Fibroblast of skin of right biceps (primary cell): ENCODE measurements at places on chromosomes 4 and X.

DNA sequence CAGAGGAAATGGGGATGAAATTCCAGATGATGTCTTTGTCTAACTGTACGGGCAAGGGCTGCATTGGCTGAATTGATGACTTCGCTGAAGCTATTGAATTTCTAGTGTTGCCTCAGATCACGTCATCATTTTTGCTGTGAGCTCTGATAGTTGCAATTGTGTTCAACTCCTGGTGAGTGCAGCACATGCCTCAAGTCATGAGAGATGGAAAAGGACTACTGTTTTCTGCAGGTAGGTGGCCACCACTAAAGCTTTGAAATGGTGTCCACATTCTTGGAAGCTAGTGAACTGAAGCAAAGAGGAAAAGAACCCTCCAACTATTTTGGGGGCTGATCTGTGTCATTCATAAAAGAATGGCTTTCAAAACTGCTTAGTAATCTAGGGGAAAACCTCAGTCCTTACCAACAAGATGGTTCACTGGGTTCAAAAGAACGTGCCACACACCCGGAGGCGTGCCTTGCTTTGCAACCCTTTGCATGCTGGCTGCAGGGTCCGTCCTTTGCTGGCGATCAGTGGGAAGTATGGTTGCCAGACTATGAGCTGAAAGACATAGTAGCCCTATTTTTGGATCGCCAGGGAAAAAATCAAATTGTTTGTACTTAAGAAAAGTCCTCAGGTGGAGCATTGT, 88.1 kb upstream of the STOX2 start:
- DNase-seq: no peak

GRCh38 chrX:50117476-50117875, 83.3 kb downstream of the AKAP4 start:
- DNase-seq: no peak

GRCh38 chr4:152896811-152897210, 39.3 kb upstream of the FHDC1 start:
- DNase-seq: peak; percentile 38

DNA sequence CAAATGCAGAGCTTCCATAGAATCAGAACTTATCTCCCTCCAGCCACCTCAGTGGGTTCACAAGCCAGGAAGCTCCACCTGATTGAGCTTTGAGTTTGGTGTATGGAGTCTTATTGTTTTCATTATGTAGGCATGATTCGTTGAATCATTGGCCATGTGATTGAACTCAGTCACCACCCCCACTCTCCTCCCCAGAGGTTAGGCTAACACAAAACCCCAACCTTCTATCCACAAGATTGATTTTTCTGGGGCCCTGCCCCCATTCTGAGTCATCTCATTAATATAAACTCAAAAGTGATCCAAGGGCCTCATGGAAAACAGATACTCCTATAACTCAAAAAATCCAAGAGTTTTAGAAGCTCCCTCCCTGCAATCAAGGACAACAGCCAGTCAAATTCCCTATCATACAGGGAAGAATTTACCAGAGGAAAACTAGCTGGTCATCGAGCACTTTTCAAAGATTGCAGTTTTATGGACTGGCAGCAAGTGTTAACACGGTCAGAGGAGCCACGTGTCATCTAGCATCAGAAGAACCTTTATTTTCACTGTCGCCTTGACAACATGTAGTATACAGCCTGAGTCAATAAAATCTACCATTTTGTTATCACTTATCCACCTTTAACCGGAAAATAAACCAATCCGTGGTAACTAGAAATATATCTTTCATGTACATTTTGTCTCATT, 35.9 kb upstream of the GUCY1B1 start:
- DNase-seq: peak; percentile 84

- no peak for DNase-seq
Observed at GRCh38 chr4:41512596-41512995, 25.4 kb upstream of the LIMCH1 start.

- DNase-seq: no peak
Observed at GRCh38 chr4:40301603-40302002, 33.5 kb upstream of the CHRNA9 start.

- DNase-seq: peak; percentile 94
Observed at GRCh38 chr4:156677131-156677531, 294.5 kb downstream of the PDGFC start.

GRCh38 chrX:123878252-123878721, 18.4 kb downstream of the XIAP start:
- peak; percentile 53 for DNase-seq

DNA sequence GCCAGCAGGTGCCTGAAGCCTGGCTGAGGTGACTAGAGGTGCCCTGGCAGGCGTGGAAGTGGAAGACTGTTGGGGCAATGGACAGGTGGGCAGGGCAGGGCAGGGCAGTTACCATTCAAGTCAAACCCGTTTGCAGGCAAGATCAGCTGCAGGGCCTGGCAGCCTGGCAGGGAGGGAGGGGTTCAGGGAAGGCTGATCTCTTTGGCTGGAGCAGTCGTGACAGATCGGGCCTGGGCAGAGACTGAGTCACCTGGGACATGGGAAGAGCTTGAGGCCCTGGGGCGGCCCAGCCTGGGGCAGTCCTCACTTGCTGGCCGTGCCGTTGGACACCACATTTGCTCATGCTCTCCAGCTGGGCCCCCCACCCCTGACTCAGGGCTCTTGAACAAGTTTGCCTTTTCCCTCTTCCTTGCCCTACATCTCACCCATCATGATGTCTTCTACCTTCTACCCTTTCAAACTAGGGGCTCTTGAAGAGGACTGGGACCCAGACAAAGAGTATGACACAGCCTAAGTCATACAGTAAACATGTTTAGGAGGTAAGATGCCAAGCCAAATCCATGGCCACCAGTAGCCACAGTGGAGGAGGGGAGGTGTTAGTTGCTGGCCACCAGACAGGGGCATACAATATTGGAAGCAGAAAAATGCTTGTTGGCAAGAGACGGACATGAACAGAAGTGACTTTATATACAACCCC, 2.0 kb upstream of the ZNF185 start:
- no peak for DNase-seq

- DNase-seq: no peak
Observed at GRCh38 chr4:14023896-14024295, 396.4 kb upstream of the BOD1L1 start.

DNA sequence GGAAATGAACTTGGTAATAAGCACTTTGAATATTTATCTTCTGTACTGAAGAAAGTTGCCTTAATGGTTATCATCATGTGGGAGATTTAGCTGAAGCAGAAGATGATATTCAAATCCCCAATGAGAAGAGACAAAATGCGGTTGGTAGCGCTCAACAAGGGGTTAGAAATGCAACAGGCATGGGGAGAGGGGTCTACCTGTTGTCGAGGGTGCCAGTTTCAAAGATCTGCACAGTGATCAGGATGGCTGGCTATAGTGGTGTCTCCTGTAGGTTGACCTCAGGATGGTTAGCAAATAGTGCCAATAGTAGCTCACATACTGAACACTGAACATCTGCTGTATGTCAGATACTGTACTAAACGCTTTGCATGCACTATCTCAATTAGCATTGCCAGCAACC, 7.0 kb upstream of the HS6ST2 start:
- no peak for DNase-seq

DNA sequence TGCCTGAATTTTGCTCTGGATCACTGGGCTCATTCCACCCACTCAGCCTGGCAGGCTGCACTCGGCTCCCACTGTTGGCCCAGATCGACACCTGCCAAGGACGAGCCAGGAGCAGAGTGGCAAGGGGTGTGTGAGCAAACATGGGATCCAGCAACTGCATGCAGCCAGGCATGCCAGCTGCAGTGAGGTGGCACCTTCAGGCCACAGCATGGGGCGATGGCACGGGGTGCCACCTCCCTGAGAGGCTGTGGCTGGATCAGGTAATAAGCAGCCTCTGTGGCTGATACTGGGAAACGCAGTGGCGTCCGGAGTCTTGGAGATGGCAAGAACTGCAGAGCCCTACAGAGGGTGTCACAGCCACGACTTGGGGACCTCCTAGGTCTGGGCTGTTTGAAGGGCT, 244.5 kb upstream of the FSTL5 start:
- no peak for DNase-seq

GRCh38 chrX:133185938-133186337, 32.2 kb downstream of the TFDP3 start:
- no peak for DNase-seq

DNA sequence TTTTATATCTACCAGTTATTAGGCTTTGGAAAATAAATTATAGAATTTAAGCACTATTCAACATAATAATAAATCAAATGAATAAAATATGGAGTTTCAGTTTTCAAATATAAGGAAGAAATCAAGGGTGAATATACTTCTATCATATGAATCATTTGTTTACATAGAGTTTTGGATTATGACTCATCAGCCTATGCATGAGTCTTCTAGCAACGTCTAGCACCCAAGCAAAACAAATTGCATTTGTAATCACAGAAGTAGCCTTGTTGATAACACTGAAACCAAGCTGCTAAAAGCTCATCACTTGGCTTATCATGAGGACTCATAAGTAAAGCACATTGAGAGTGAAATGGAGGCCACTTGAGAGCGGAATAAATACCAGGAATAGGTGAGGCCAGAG, 434.6 kb downstream of the PCDH11X start:
- DNase-seq: no peak

DNA sequence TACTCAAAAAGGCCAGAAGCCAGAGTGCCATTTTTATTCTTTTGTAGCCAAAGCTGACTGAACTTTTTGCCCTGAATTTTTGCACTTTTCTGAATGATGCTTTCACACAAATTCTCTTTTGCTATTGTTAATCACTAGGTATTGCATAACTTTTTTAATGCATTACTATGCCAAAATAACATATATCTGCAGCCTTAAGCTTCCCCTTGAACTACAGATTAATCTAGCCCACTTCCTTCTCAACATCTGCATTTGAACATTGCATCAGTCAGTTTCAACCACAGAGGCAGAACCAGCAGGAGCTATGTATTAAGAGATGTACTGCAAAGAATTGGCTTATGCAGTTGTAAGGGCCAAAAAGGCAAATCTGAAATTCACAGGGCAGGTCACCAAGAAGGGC, 197.6 kb upstream of the GYPA start:
- peak; percentile 36 for DNase-seq

DNA sequence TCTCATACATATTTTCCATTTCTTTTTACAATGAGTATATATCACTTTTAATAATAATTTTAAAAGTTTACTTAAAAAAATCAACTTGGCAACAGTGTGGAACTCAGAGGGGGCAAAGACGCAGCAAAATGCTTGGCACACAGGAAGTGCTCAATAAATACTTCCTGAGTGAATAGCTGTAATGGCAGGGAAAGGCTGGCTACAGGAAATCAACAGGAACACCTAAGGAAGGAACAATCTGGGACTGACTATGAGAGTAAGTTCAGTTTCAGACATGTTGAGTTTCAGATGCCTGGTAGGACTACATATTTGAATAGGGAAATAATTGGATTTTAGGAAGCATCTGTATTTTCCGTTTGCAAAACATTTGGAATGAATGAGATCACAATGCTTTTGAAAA, 137.6 kb downstream of the SCLT1 start:
- no peak for DNase-seq

GRCh38 chrX:22320236-22320873, 47.6 kb downstream of the CBLL2 start:
- DNase-seq: no peak

- DNase-seq: no peak
Observed at GRCh38 chr4:91746551-91746950, 557.2 kb upstream of the GRID2 start.

DNA sequence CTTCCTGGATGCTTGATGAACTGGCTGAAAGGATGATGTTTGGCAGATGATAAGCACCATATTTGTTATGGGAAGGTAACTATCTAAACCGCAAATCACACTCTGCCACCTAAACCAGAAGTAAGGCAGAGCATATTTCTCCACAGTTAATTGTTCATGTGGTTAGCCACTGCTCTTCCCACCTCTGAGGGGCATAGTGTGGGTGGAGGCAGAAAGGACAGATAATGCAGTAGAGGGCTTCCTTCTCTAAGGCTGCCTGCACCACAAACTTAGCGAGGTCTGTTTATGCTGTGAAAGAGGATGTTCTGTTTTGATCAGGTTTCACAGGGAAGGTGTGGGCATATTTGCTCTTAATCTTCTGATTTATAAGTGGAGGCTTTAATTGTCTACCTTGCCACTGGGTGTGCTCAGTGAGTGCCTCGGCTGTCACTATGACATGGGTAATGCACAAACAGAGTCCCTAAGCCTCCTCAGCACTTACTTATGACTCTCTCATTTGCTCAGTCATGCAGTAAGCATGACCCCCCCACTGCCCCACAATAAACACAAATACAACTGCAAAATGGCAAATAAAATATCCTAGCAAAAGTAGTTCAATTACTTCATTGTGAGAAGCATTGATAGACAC, 401.0 kb downstream of the TMA16 start:
- DNase-seq: no peak

- peak; percentile 73 for DNase-seq
Observed at GRCh38 chrX:130347321-130347720, 7.6 kb downstream of the SLC25A14 start.

- no peak for DNase-seq
Observed at GRCh38 chr4:38923746-38924145, 56.1 kb downstream of the FAM114A1 start.

GRCh38 chr4:40173470-40173875, 23.4 kb upstream of the RHOH start:
- no peak for DNase-seq

DNA sequence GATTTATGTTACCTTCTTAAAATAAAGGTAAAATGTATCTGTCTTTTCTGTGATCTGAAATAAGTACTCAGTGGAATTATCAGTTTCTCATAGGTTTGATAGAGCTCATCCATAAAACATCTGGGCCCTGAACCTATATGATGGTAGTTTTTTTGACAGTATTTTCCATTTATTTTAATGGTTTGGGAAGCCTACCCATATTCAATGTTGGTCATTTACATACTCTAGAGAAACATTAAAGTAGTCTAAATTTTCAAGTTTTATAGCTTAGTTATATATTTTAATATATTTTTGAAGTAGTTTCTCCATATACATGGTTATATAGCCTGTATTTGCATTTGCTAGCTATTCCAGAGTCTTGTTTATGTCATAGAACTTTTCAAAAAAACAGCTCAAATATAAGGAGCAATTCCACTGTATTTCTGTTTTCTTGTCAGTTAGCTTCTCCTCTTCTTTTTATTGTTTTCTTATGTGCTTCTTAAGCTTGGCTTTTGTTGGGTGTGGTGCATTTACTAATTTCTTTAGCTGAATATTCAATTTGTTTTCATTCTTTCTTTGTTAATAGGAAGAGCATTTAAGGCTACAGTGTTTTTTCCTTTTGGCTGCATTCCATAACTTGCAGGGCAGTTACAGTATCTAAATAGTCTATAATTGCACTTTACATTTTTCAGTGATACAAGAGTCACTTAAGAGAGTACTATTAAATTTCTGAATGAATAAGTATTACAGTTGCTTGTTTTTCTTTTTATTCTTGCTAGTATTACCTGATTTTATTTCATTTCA, 181.4 kb downstream of the DKK2 start:
- DNase-seq: peak; percentile 38
